ENCODE measurements at places on chromosomes 13 and 19.
A peak's percentile ranks its signal among the peaks of the same experiment; 100 is the strongest.

DNA sequence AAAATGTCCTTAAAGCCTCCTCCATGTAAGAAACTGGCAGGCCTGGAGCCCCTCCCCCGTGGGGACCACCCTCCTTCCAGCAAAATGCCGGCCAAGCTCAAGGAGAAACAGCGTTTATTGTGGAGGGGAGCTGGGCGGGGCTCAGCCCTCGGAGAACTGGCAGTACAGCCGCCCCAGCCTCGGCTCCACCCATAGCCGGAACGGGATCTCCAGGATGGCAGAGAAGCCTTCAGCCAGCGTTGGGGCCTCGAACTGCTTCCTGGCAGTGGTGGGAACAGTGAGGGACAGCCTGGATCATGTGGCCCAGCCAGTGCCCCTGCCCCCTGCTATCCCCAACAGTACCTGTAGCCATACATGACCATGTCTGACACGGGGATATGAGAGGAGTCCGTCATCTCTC lies 6.3 kb downstream of the PNKP start:
- peak; percentile 24 for DNase-seq

DNA sequence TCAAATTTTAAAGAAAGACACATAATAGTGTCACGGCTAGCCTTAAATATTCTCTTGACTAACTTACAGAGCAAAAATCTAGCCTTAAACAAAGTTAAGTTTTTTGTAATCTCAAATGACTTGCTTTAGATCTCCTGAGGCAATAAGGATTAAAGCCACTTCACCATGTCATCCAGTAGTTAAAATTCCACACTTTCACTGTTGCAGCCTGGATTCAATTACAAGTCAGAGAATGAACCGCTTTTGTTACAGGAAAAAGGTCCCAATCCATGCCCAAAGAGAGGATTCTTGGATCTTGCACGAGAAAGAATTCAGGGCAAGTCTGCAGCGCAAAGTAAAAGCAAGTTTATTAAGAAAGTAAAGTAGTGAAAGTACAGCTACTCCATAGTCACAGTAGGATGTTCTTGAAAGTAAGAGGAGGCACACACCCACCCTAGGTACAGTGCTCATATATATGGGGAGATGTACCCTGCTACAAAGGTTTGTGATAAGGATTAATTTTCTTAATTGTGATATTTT lies 34.6 kb upstream of the CD177 start:
- no peak for DNase-seq

GRCh38 chr19:7356899-7357627 lies 8.3 kb downstream of the ARHGEF18 start:
- DNase-seq = no peak

DNA sequence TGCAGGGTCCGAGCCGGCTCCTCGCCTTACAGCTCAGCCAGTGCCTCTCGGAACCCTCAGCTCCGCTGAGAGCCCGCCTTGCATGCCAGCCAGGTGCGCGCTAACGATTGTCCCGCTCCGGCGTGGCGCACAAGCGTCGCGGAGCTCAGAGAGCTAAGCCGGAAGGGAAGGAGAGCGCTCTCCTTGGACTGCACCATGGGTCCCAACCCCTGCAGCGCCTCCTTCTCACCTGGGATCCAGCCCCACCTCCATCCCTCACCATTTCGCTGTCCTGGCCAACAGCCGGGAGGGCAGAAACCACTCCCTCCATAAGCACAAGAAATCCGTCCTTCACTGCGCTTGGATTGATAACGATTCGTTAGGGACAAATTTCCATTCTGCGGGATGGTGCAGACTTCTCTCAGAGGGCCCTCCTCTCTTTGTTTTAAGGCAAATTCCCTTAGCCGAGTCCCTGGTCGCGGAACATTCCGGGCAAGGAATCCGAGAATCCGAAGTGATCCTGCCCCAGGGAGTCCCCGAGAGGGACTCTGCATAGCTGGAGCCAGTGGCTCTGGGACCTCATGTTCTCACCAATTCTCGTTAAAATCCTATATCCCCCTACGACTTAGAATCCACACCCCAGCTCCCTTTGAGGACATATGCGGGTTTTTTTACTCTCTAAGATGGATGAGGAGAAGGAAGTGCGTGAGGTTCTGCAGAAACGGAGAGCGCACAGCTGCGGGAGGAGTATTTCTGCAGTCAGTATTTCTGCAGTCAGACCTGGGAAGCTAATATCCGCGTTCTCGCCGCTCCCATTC lies 2.8 kb downstream of the GSX1 start:
- no peak for DNase-seq

- DNase-seq = peak; percentile 17
Measured at GRCh38 chr19:16070366-16070990, 5.8 kb upstream of the TPM4 start.

DNA sequence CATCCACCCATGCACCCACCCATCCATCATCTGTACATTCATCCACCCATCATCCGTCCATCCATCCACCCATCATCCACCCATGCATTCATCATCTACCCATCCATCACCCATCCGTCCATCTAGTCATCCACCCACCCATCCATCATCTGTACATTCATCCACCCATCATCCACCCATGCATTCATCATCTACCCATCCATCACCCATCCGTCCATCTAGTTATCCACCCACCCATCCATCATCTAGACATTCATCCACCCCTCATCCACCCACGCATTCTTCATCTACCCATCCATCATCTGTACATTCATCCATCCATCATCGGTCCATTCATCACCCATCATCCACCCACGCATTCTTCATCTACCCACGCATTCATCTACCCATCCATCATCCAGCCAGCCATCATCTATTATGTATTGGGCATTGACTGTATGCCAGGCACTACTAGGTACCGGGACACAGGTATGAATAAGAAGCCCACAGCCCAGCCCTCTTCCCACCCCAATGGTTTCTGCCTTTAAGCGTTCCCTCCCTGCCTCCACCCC lies 16.7 kb upstream of the GALP start:
- no peak for DNase-seq

GRCh38 chr19:54459282-54460229 lies 4.0 kb downstream of the LENG9 start:
- DNase-seq = no peak

DNA sequence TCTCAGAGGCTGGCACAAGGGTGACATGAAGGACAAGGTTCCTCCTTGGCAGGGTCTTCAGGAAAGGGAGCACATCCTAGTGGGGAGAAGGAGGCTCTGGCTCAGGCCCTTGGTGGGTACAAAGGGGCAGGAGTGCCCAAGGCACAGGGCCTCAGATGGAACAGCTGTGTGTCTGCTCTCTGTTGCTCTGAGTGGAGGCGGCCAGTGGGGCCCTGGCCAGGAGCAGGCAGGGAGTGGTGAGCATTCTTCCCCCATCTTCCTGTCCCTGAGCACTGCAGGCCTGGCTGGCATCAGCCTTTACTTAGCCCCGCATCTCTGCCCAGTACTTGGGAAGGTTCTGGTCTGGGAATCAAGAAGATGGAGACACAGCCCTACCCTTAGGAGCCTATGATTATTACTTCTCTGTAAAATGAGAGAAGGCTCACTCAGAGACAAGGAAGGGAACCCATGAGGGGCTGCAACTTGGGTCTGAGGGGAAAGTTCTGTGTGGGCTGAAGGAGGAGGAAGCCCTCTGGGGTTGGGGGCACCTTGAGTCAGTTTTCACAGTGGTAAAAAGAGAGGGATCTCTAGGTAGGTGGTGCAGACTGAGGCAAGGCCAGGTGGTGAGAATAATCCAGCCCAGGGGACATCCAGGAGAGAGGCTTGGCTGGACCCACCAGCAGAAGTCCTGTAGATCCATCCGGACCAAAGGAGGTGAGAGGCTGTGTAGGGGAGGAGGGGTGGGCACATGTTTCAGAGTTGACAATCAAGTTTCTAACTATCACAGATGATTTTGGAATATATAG lies 173.5 kb downstream of the TSHZ3 start:
- DNase-seq = no peak

DNA sequence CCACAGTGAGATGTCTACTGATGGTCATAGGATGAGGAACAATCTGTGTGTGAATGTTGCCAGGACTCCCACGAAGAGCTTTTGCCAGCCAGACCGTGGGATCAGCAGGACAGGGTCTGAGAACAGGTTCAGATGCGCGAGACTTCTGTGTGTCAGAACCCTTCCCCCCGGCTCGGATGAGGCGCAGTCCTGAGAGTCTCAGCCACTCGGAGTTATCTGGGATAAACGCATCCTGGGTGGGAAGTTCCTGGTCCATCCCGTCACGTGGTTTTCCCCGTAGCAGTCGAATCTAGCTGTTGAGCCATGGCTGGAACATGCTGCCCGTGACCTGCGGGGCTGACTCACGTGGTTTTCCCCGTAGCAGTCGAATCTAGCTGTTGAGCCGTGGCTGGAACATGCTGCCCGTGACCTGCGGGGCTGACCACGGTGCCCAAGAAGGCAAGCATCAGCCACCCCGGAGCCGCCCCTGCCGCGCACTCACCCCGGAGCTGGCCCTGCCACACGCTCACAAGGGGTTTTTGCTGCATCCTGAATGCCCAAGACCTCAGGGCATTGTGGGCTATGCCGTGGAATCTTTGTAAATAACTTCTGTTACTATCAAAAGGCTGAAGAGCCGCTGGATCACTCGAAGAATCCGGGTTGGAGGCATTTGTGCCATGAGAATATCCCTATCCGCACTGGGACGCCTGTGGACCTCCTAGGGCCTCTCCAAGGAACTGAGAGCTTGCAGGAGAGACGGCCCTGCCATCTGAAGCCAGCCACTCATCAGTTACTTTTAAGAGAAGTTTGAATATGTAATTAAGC lies 130.8 kb upstream of the MCF2L start:
- DNase-seq = no peak

DNA sequence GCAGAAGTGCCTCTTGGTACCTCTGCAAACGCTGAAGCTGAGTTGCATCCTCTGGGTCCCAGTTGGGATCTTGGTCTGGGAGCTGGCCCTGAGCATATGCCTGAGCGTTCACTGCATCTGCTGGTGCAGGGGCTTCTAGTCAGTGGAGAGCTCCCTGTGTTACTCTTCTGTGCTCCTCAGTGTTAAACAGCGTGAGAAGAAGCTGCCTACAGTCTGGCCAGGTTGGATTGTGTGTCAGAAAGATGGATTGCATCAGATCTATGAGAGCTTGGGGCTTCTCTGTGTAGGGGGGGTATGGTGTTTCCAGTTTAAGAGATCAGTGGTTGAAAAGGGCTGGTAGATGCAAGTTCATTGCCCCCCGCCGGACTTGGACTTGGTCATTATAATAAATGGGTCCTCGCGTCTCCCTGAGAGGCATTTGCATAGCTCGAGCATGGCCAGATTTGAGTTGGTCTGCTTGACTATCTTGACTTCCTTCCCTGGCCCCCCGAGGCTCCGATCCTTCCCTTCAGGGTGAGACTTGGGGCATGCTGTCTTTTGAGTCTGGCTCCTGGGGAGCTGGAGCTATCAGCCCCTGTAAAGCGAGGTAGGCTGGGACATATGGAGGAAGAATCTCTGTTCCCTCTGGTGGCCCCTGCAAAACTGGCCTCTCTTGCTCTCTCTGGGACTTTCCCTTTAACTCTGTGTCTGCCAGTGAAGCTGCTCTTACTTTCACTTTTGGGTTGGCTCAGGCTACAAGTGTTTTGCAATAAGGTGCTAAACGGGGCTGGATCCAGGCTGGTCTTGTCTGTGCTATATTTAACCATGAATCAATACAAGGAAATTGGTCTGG lies 52.9 kb downstream of the OR10H4 start:
- DNase-seq = peak; percentile 69

- DNase-seq = no peak
Measured at GRCh38 chr13:105838231-105838630, 697.2 kb downstream of the EFNB2 start.

- DNase-seq = no peak
Measured at GRCh38 chr13:110628952-110629701, 13.8 kb downstream of the NAXD start.

DNA sequence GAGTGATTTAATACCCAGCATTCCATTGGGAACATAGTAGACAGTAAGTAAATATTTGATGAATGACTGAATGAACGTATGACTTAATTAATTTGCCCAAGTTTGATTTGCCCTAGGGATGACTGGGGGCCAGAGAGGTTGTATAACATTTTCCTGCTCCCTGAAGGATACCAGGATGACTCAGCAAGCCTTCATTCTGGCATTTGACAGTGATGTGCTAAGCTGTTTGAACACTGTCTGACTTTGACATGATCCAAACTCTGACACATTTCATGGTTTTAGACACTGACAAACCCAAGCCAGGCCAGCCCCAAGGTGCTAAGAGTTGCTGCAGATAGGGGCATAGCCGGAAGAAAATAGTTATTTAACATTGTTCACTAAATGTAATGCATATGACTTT lies 53.4 kb upstream of the KLF12 start:
- peak; percentile 72 for DNase-seq

- peak; percentile 83 for DNase-seq
Measured at GRCh38 chr19:53553865-53554791, 16.2 kb downstream of the ZNF331 start.

Measured in fibroblast of skin of scalp (primary cell).